ENCODE measurements at places on chromosomes 1 and 21. TPM values are rescaled to one million over a fixed set of nuclear protein-coding genes. Genes with fewer than 3 reads are reported as not detected.

The KIF2C gene
- total RNA-seq = 2.3 TPM

The AK5 gene
- not detected for total RNA-seq

The HSD3B1 gene
- total RNA-seq = not detected

The GBP5 gene
- 1.3 TPM for total RNA-seq

The VTCN1 gene
- not detected for total RNA-seq

The PLXNA2 gene
- 57.6 TPM for total RNA-seq

DNA sequence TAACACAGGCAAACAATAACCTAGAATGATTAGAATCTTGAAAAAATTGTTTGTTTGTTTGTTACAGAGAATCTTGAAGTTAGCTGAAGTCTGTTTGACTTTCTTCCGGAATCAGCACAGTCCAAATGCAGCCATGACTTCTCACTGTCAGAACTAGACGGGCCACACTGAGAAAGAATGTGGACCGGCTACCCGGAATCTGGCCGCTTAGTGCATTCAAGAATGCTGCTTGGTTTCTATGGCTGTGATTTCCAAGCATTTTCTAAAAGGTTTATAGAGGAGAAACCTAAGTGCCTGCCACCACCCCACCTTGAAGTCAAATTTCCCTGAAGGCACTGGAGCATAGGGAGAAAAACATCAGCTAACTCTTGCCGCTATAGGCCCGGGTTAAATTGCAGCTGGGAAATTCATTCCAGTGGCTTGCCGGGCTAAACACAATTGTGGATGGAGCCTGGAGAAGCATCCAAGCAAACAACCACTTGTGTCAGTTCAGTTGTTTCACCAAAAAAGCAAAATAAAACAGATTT is 231.1 kb downstream of the DISC1 start:
- DNase-seq = no peak

DNA sequence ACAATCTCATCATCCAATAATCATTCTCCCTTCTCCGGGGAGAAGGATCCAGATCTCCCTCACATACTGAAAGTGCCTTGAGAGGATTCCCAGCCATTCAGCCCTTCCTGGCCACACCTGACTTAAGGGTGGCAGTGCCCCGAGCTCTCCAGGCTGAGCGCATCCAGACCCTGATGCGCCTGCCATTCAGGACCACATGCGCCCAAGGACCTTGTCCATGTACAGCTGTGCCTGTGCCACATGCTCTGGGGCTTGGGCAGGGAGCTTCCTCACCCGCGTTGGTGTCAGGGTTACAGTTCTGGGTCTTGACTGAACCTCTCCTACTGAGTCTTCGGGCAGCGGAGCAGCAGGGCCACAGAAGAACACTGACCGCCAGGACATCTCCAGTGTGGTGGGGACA is 121.1 kb downstream of the KIAA0319L start:
- no peak for DNase-seq

- no peak for DNase-seq
Observed at GRCh38 chr1:99860703-99861102, 10.5 kb downstream of the AGL start.

- DNase-seq = no peak
Observed at GRCh38 chr1:55611123-55611522, 396.0 kb upstream of the USP24 start.

GRCh38 chr1:200546577-200546976 is 74.0 kb downstream of the KIF14 start:
- no peak for DNase-seq

- peak; percentile 44 for DNase-seq
Observed at GRCh38 chr1:116777831-116778830, 23.9 kb downstream of the CD2 start.

DNA sequence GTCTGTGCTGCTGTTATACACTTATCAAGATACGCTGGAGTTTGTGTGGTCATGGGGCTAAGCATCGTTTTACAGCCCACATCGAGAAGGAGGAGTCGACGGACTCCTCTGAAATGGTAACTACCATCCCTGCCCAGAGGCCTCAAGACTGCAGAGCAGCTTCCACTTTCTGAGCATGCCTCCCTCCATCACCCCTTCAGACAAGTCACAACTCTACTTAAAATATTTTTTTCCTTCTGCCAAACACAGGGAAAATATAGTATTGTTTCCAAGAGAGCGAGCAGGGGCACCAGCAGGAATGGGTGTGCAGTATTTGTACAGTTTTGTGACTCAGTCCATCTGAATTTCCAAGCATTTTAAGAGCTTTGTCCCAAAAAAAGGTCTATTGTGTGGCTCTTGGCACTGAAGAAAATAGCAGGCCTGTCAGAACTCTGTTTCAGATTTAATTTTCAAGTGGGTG is 14.1 kb downstream of the EVA1C start:
- no peak for DNase-seq

DNA sequence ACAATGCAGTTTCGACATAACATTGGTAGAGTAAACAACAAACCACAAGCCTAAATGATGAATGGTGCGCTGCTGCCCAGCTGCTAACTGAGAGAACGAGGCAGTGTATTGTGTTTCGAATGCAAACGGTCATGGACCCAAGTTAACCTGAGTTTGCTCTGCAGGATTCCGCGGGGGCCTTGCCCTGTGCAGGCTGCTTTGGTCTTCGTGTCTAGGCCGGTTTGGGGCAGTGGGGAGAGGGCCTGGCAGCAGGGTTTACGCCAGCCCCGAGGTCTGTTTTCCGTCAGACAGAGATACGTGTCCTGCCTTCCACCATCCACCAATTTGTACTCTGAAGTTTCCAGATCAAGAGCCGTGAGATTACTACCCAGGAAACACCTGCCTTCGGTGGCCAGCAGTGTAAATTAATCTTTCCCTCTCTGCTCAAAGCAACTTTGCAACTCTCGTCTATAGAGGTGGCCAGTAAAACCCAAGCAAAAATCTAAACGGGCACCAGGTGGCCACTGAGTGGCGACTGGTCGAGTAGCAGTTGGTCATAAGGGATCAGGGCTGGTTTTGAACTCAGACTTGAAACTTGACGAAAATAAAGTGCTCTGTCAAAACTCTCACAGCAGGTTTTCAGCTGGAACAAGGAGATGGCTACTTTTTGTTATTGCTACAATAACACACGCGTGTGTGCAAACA is 6.3 kb upstream of the PRDM15 start:
- DNase-seq = no peak

DNA sequence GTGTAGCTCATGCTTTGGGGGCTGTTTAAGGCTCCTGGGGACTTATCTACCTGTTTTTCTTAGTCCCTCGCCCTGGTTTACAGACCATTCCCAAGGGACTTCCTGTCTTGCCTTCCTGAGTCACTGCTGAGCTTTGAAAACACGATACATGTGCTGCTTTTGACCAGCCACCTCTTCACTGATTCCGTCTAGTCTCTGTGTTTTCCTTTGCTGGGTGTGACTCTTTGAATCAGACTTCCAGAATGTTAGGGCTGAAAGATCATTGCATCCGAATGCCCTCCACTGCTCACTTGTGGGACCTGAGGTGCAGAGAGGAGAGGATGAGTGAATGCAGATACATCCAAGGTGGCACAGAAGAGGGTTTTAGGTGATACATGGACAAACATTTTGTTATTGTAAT is 35.4 kb upstream of the CITED4 start:
- DNase-seq = no peak

- DNase-seq = no peak
Observed at GRCh38 chr1:65233782-65234181, 75.6 kb upstream of the DNAJC6 start.

DNA sequence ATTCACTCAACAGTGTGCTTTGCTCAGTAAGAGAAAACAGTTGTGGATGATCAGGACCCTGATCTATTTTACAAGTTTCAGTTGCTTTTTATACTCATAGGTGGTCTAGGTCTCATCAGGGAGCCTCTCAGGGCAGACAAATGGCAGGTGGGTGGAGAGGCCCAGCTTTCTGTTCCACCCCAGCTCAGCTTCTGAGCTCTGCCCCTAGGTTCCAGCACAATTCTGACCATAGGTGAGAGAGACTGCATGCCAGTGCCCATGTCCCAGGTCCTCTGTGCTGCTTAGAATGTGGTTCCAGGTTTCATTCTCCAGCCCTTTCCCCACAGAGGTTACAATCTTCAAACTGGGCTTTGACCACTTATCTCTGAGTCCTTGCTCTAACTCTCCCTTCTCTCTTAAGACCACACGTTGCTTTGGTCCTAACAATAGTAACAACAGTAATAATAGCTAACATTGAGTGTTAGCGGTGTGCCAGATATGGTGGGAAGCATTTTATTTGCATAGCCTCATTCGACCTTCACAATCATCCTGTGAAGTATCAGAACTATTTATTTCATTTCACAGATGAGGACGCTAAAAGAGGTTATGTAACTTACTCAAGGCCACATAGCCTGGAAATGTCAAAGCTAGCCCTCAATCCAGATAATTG is 19.6 kb upstream of the DUSP10 start:
- no peak for DNase-seq

- DNase-seq = no peak
Observed at GRCh38 chr1:179969962-179970361, 15.4 kb downstream of the CEP350 start.

DNA sequence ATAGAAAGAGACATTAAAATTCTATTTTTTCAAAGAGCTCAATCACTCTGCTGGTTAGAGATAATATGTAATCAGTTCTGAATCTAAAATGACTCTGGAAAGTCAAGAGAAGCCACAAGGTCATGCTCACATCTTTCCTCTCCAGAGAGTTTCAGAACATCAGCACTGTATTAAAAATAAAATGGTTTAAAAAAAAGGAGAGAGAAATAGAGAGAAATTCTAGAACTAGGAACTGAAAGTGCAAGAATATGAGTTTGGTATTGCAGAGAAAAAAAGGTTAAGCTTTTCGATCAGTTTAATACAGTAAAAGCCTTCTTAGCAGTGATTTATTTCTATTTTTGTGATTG is 44.0 kb upstream of the DIPK1A start:
- no peak for DNase-seq

DNA sequence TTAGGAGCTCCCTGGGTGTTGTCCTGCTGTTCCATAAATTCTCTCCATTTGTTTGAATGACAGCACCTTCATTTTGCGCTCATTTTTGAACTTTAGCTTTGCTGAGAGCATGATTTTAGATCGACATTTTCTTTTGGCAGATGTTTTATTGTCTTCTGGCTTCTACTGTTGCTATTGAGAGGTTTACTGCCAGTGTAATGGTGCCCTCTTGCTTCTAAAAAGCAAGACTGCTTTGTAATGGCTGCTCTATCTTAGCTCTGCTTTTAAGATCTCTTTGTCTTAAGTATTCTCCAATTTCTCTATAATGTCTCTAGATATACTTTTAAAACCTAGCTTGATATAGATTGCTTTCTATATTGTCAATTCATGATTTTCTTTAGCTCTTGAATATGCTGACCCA is 27.8 kb downstream of the THEM4 start:
- no peak for DNase-seq

- DNase-seq = no peak
Observed at GRCh38 chr1:226596531-226597165, 48.1 kb downstream of the STUM start.

- DNase-seq = no peak
Observed at GRCh38 chr1:14255711-14256110, 342.8 kb upstream of the KAZN start.

DNA sequence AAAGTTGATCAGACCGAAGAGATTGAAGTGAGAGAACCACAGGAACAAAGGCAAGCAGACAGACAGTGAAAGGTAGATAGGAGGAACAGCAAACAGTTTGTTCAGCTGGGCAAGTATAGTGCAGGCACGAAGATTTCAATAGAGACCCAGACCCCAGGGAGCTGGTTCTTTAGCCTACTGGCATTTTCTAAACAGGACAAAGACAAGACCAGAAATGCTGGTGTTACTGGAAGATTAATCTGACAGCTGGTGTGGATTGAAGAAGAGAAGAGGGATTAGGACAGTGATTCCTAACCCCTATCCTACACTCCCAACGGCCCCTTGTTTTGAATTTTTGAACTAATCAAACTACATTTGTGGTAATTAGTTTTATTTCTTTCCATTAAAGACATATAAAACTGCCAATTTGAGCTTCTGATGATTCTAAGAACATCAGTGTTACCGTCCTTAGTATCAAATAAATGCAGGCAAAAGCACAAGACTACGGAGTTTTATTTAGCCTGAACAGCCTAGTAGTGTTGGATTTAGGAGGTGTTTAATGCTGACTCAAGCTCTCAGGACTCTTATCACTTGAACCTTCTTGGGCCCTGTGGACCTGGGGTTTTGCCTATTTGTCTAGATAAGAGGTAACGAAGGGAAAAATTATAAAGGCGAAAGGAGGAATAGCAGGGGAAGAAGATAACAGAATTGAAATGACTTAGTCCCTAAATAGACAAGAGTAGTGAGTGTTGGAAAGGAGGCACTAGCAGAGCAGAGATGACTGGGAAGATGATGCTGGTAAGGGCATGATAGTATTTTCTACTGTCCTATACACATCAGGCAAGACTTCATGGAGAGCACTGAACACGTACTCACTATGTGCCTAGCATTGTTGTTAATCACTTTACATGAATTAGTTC is 2.0 kb downstream of the NPL start:
- no peak for DNase-seq

DNA sequence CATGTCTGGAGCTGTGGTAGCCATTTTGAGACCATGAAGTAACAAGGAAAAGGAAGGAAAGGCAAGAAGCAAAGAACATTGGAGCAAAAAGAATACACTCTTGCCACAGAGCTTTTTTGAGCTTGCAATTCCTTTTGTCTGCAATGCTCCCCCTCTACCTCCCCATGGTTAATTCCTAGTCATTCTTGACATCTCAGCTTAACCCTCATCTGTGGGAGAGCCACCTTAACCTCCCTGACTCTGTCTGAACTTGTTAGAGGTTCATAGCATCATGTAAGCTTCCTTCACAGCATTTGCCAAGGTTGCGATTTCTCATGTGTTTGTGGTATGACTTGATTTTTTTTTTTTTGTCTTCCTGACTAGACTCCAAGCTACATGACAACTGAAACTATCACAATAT is 564.1 kb upstream of the PLXNA2 start:
- no peak for DNase-seq

DNA sequence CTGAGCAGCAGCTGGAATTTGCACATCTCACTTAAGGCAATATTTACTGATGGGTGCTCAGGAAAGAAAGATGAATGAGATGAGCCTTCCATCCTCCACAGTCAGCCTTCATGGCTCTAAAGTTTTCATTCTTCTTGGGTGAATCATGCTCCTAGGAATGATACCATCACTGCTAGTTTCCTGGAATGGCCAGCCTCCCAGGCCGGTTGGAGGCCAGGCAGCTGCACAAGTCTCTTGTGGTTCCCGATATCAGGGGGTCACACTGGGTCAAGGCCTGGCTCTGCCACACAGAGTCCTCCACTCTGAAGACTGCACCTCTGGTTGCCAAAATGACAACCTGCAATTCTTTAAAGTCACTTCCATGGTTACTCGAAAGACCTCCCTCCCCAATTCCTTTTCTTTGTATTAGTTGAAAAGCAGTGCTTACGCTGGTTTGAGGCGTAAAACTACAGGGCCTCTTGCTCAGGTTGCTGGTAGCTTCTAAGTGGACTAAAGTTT is 46.2 kb upstream of the PALMD start:
- DNase-seq = no peak
